AML-193 (cell line): ENCODE measurements at places on chromosomes 1 and 21.

DNA sequence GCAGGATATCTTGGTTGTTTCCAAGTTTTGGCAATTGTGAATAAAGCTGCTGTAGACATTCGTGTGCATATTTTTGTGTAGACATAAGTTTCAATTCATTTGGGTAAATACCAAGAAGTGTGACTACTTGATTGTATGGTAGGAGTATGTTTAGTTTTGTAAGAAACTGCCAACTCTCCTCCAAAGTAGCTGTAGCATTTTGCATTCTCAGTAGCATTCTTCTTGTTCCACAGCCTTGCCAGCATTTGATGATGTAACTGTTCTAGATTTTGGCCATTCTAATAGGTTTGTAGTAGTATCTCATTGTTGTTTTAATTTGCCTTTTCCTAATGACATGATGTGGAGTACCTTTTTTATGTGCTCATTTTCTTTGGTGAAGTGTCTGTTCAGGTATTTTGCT, 38.6 kb upstream of the PLA2G4A start:
- no peak for DNase-seq

- peak; percentile 33 for DNase-seq
Observed at GRCh38 chr1:223531742-223532341, 133.7 kb downstream of the CAPN8 start.

DNA sequence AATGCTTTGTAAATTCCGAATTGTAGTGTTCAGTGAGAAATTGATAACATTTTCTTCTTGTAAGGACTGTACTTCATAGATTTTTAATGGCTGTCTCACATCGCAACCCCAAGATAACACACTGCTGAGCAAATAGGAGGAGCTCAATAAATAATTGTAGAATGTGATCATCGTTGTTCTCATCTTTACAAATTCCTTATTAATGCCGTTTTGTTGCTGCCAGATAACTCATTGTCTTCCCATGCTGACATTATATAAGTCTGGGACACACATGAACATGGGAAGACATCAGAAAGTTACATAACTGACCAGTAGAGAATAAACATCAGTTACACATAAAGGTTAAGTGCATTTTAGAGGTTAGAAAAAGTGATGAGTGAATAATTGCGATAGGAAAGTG, 46.4 kb upstream of the TSPAN2 start:
- DNase-seq = no peak

- DNase-seq = no peak
Observed at GRCh38 chr1:4690951-4691675, 36.7 kb downstream of the AJAP1 start.

- no peak for DNase-seq
Observed at GRCh38 chr1:9320520-9321479, 28.1 kb downstream of the SPSB1 start.
